ENCODE measurements at places on chromosomes 6 and 20.

DNA sequence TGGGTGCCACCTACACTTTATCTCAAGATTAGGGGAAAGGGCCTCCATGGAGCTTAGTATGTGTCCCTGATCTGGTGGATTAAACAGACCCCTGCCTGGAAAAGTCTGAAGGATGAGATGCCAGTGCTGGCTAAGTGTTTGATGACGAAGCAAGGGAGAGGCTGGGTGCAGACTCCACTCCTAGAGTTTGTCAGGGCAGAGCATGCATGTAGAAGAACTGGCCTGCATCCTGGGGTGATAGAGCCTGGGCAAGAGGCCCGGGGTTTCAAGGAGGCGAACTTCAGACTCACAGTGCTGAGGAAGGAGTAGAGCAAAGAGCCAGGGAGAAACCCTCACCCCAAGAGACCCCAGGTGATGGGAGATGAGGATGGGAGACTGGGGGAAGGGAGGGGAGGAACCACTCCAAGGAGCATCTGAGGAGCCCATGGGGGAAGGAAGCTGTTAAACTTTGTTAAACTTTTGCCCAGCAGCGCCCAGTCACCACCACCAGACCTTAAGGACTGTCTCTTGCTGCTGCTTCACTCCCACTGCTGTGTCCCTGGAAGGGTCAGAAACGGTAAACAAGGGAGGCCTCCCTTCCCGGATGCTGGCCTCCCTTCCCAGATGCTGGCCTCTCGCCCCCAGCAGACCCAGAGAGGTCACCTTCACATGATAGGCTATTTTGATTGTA, 61.6 kb downstream of the RPRD1B start:
- DNase-seq: no peak

- no peak for DNase-seq
These were observed 57.6 kb upstream of the FOXP4 start for GRCh38 chr6:41488433-41489119.

- DNase-seq: no peak
These were observed 134.4 kb downstream of the OR2B2 start for GRCh38 chr6:27777614-27778355.

GRCh38 chr6:45590226-45590625, 212.5 kb upstream of the SUPT3H start:
- DNase-seq: no peak

DNA sequence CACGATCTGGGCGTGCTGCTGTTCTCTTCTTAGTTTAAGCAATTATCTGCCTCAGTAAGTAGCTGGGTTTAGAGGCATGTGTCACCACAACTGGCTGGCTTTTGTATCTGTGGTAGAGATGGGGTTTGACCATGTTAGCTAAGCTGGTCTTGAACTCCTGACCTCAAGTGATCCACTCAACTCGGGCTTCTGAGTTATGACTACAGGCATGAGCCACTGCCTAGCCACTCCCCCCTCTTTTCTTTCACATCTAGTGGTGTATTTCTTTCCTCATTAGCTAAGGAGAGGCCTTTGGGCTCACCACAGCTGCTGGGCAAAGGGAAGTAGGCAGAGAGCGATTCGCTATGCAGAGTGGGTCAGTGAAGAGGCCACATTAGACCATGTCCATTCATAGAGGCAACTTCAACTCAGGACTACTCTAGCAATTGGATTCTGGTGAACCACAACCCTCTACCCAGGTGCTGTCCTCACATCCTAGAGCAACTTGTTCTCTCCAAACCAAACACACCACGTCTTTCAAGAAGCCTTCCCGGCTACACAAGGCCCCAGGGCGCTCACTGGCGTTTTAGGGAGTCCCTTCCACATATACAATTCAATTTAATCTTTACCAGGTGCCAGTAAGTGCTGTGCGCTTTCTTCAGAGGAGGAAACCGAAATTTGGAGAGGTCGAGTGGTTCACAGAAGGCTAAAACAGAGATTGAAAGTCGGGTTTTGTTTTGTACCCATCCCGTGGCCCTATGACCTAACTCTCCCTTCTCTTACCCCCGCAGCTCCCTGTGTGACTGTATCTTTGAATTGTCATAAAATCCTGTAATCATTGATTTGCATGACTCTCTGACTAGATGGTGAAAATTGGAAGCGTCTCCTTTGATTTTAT, 26.5 kb upstream of the GFOD1 start:
- DNase-seq: no peak

DNA sequence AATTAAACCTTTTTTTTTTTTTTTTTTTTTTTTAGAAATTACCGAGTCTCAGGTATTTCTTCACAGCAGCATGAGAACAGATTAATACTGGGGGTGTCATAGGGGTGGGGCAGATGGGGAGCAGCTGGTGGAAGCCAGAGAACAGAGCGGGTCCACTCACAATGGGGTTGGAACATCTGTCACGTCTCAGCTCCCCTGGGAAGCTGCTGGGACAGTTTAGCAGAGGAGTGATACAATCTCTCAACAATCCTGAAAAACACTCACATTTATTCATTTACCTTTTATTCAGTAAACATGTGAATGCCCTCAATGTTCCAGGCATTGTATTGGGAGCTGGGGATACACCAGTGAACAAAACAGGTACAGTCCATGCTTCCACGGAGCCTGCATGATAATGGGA, 162.2 kb downstream of the SMOC2 start:
- no peak for DNase-seq

GRCh38 chr6:137105375-137105774, 60.6 kb upstream of the IL20RA start:
- DNase-seq: no peak

DNA sequence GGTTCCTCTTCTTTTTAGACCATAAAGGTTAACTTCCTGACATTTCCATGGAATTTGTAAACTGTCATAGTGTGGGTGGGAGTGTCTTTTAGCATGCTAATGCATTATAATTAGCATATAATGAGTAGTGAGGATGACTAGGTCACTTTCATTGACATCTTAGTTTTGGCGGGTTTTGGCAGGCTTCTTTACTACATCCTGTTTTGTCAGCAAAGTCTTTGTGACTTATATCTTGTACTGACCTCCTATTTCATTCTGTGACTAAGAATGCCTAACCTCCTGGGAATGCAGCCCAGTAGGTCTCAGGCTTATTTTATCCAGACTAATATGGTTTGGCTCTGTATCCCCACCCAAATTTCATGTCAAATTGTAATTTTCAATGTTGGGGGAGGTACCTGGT, 149.6 kb upstream of the SYNCRIP start:
- no peak for DNase-seq

DNA sequence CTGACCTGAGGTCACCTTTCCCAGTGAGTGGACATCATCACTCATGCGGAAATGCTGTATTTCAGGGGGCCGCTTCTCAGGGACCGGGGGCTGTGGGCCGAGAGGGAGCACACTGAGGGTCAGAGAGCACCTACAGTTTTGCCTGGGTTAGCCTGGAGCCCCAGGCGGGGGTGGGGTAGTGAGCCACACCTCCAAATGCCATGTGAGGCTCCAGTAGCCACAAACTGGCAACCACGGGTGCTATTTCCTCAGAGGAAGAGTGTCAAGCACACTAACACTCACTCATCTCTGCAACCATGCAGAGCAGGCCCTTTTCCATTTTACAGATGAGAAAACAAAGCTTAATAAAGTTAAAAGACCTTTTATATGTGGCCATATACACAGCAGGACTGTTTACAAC, 4.7 kb downstream of the EHMT2 start:
- no peak for DNase-seq

- DNase-seq: no peak
These were observed 234.5 kb upstream of the ZNF217 start for GRCh38 chr20:53828088-53828681.

- no peak for DNase-seq
These were observed 160.4 kb downstream of the PACRG start for GRCh38 chr6:162887981-162888689.

DNA sequence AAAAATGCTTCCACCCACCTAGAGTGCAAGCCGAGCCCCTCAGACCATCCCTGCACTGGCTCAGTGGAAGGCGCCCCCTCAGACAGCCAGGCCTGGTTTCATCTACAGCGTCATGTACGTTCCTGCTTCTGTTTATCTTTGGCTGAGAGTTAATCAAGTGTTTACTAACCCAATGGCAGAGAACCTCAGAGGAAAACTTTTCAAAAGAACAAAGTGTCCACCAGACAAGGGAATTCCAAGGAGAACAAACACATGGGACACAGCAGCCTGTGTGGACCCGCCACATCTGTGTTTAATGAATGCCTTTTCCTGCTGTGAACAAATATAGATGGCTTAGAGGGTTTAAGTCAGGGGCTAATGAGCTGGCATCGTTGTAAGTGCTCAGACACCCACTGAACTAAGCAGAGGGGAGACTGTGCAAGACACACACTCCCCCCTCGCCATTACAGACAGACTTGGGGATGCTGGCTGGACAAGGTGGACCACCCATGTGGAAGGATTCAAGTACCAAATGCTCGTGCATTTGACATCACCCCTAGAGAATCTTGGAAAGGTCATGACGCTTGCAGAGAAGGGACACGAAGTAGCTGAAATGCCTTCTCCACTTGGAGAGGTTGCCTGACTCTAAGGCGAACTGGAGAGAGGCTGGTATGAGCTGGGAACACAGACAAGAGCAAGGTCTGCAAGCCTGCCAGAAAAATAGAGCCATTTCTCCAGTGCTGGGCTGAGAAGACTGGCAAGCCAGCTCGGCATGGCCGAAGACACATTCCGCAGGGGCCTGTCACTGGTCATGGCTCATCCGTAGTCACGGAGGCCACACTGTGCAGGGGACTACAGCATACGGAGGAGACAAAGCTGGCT, 53.5 kb upstream of the NXT1 start:
- DNase-seq: no peak

DNA sequence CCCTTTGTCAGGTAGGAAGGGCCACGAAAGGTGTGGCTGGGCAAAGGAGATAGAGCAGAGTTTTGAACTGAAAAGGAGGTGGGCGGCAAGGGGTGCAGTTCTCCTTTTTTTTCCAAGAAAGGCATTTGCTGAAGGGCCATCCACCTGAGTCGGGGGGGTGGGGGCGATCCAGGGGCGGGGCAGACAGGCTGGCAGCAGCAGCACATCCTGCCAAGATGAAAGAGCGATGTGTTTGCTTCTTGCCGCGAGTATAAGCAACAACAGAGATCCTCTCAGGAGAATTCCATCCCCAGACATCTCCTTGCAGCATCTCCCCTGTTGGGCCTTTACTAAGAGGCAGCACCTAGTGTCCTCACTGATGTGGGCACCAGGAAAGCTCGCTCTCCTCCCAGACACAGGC, 516.5 kb downstream of the CD83 start:
- no peak for DNase-seq

DNA sequence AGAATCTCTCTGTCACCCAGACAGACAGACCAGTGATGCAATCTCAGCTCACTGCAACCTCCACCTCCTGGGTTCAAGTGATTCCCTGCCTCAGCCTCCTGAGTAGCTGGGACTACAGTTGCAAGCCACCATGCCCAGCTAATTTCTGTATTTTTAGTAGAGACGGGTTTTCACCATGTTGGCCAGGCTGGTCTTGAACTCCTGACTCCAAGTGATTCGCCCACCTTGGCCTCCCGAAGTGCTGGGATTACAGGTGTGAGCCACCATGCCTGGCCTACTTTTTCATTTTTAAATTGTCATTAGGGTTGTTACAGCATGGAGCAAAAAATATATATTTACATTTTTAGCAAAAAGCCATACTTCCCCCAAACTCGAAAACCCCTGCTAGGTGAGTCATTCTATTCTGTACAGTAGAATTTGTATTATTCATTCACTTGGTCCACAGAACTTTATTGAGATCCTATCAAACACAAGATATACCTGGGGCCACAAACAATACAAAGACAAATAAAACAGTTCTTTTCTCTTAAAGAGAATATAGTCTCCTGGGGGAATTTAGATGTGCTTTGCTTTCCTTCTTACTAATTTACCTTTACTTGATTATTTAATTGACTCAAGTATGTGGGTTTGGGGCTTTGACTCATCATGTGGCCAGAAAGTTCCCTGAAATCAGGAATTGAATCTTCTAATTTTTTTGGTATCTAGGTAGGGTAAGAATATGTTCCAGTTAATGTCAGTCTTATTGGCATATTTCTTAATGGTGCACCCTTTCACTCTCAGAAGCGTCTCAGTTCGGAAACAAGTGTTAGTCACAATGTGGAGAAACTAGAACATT, 16.6 kb upstream of the CCND3 start:
- no peak for DNase-seq

DNA sequence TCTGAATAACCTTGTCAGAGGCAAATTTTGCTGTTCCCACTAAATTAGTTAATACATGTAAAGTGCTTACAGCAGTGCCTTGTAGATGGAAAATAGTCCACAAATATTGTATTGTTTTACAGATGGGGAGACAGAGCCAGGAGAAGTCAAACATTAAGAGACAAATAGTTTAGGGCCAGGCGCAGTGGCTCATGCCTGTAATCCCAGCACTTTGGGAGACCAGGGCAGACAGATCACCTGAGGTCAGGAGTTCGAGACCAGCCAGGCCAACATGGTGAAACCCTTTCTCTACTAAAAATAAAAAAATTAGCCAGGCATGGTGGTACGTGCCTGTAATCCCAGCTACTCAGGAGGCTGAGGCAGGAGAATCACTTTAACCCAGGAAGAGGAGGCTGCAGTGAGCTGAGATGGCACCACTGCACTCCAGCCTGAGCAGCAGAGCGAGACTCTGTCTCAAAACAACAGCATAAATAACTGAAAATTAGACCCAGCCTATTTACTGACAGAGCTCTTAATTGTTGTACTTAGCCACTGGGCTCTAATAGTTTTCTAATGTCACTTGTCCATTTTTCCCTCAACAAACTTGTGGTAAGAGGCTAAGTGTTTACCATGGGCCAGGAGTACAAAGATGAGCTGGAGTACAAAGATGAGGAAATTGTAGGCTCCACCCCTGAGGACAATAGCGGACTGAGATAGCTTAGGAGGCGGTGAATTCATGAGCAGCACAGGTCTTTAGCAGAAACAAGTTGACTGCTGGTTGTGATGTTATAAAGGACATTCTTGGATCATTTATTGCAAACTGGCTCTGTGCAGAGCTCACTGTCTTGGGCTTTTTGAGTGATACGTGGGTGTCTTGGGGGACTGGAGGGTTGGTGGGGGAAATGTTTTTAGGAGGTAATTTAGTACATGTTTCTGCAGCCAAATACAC, 6.4 kb downstream of the ZSWIM3 start:
- no peak for DNase-seq

DNA sequence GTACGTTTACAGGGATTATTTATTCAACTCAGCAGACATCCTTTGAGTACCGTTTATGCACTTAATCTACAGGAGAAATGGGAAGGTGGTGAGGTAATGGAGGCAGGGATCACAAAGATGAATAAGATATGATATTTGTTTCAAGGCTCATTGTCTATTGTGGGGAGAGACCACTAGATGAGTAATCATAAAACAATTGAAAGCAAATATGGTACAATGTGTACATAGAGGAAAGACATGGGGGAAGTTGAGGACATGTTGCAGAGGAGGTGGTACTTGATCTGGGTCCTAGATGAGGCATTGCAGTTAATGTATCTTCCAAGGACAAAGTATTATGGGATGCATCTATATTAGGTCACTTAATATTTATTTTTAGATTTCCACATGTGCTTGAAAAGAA, 13.7 kb upstream of the CDC5L start:
- no peak for DNase-seq

GRCh38 chr6:20706939-20707485, 172.8 kb downstream of the CDKAL1 start:
- DNase-seq: no peak

- no peak for DNase-seq
These were observed 1235.5 kb upstream of the CITED2 start for GRCh38 chr6:140609956-140610355.

Measured in stimulated activated CD8-positive, alpha-beta memory T cell treated with anti-CD3 and anti-CD28 coated beads, Interleukin-7, amount 100 ng/mL, for 24 hours (primary cell).